MCF 10A (cell line): ENCODE measurements at places on chromosomes 5 and 9.
A peak's percentile ranks its signal among the peaks of the same experiment; 100 is the strongest.

DNA sequence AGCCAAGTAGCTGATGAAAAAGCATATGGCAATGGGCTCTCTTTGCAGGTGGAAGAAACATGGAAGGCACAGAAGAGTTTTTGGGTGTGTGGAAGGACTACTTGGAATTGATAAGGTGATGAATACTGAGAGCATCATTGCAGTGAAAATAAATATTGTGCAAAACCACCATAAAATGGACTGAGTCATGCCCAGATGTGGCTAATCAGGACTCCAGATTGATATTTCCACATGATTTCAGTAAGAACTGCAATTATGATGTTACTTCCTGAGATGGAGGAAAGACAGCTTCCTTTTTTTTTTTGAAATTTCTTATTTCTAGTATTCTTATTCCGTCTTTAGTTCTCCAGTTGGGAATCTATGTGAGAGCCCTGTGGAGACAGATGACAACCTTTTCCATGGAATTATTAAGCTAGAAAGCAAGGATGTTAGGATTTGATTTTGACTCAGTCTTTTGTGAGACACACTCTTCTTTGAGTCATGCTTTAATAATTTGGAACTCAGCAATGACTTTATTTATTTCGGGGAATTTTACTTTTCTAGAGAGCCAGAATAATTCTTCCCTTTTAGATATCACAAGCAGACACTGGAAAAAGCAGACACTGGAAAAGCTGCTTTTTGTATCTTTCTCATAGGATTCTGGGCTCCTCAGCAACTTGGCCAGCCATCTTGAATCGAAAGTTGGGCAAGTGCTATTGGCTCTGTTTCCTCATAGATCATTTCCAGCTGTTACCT lies 94.2 kb upstream of the VCAN start:
- peak; percentile 47 for DNase-seq

DNA sequence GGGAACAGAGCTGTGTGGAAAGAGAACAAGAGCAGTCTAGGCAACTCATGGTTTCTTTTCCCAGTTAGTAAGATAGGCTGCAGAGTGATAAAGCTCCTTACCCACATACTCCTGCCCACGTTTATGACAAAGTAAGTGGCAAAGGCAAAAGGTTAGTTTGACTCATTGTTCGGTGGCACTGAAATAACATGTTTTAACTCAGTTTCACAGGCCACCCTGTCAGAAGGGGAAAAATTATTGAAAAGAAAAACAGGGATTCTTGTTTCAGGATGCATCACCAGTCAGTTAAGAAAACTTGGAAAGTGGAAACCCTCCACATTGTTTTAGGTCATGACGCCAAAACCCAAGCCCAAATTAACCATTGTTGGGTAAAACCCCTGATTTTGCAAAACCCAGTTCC lies 22.3 kb upstream of the DAB2 start:
- DNase-seq: peak; percentile 8

DNA sequence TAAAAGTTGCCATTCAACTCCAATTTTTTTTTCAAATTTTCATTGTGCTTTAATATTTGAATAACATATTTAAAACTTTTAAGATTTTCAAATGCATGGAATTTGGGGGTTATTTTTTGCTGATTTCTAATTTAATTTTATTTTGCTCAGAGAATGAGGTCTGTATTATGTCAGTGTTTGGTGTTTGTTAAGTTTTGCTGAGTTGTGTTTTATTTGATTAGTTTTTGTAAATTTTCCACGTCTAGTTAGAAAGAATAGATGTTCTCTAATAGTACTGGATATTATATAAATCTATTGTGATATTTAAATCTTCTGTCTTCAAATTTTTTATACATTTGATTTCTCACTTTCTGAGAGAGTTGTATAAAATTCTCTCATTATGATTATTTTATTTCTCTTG lies 145.9 kb downstream of the MACIR start:
- no peak for DNase-seq

- DNase-seq: no peak
Observed at GRCh38 chr5:15692706-15693381, 192.9 kb downstream of the FBXL7 start.

DNA sequence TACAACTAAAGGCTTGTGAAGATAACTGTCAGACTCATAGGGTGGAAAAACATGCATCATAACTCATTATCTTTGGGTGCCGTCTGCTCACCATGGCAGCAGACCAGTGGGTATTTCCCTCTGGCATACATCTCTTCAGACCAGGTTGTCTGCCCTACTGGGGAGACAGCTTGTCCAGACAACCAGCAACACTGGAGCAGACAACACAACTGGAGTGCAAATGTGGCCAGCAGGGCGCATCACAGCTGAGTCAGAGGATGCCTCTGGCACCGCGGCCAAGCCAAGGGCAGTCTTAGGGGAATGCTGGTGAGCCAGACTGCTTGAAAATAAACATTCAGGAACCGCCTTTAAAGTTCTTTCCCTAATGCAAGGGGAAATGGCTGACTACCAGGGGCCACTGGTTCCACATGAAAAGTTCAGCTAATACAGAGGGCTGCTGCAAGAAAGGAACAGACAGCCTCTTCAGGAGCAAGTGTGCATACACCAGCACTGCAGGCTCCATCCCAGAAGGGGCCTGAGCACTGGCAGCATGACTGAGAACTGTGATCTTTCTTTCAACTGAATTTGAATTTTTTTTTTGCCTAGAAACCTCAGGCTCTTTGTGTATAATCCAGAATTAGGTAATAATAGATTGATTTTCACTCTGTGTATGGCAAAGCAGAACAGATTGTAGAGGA lies 77.3 kb downstream of the MAMDC2 start:
- peak; percentile 85 for DNase-seq

DNA sequence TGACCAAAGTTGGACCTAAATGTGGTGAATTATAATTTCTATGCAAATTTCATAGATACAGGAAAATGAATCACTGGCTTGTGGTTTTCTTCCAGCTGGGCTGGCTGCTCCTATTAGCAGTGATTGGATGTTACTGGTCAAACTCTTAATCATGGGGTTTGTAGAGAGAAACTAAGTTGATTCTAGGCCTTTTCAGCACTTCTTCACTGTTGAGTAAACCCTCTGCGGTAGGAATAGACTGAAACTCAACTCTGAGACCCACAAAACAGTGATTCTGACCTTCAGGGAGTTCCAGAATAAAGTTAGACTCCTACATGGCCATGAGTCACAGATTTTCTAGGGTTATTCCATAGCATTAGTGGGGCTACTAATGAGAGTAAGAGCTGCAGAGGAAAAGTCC lies 47.9 kb upstream of the FKTN start:
- DNase-seq: peak; percentile 36

DNA sequence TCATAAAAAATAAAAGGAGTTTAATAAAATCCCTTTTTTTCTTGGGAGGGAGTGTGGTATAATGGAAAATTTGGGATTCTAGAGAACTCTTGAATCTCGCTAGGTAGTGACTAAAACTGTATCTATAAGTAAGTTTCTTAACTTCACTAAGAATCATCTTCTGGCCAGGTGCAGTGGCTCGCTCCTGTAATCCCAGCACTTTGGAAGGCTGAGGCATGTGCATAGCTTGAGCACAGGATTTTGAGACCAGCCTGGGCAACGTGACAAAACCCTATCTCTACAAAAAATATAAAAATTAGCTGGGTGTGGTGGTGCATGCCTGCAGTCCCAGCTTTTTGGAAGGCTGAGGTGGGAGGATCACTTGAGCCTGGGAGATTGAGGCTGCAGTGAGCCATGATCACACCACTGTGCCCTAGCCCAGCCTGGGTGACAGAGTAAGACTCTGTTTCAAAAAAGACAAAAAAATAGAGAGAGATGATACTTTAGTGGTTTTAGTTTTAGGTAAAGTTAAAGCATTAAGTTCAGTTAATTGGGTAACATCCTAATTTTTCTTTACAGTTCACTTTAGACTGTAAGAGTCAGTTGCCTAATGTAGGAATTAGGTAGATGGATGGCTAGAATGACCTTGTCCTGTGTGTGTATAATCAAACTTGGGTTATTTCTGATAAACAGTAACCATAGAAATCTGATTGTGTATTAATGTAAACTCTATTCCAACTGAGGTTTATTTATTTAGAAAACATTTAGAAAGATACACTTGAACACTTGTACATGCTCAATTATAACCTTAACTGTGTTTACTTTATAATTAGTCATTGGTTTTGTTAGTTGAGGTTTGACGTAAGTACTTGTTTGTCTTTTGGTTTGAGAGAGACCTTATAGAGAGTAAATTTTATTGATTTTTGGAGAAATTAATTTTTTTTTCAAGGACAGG lies 17.8 kb downstream of the UNC13B start:
- DNase-seq: peak; percentile 7

- DNase-seq: no peak
Observed at GRCh38 chr5:145979270-145980223, 43.2 kb downstream of the SH3RF2 start.

DNA sequence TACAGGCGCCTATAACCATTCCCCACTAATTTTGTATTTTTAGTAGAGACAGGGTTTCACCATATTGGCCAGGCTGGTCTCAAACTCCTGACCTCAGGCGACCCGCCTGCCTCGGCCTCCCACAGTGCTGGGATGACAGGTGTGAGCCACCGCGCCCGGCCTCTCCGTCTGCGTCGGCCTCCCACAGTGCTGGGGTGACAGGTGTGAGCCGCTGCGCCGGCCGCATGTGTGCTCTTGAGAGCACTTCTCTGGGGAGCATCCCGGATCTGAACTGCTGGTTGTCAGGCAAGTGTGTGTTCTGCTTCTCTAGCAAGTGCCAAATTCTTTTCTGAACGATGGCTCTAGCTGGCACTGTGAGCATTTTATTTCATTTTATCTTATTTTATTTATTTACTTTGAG lies 3.7 kb upstream of the ENTPD2 start:
- no peak for DNase-seq

DNA sequence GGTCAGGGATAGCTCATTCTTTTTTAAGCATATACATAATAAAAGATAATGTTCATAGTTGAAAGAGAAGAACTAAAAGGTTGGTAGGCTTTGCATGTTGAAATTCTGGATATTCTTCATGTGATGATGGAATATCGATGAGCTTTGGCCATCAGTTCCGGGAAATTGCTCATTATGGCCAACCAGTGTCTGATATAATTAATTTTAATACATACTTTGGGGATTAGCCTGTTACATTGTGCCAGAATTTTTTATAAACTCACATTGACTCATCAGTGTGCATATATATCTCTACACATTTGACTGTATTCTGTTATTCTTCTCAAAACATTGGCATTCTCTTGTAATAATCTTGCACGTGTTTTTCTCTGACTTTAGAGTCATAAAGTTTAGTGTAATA lies 84.3 kb downstream of the NNT start:
- DNase-seq: no peak

DNA sequence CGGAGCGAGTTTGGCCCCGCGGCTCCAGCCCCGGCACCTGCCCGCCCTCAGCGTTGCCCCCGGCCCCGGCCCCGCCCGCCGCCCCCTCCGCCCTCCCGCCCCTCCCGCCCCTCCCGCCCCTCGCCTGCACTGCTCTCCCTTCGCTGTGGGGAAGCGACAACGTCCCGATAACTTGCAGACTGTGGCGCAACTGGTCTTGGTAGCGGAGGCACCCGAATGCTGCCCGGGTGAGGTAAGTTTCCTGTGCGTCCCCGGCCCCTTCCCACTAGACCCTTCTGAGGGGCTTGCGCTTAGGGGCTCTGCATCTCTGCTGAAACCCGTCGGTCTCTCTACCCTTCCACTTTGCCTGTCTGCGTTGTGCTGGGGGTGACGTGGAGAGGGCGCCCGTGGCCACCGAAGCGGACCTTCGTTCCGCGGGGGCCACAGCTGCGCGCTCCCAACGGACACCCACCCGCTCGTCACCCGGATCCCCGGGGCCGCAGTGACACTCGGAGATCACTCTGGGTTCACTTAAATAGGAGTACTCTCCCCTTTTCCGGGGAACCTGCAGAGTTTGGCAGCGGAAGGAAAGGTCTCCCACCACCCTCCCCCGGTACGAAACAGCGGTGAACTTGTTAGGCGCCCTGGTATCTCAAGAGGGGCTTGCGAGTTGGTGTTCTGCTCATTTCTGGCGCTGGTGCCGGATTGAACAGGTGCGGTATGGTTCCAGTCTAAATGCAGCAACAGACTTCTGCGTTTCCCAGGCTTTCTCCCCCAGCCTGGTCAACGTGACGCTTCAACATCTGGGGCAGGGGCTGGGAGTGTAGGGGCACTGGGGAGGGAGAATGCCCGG lies 707 bp downstream of the PIP5K1B start:
- no peak for DNase-seq

DNA sequence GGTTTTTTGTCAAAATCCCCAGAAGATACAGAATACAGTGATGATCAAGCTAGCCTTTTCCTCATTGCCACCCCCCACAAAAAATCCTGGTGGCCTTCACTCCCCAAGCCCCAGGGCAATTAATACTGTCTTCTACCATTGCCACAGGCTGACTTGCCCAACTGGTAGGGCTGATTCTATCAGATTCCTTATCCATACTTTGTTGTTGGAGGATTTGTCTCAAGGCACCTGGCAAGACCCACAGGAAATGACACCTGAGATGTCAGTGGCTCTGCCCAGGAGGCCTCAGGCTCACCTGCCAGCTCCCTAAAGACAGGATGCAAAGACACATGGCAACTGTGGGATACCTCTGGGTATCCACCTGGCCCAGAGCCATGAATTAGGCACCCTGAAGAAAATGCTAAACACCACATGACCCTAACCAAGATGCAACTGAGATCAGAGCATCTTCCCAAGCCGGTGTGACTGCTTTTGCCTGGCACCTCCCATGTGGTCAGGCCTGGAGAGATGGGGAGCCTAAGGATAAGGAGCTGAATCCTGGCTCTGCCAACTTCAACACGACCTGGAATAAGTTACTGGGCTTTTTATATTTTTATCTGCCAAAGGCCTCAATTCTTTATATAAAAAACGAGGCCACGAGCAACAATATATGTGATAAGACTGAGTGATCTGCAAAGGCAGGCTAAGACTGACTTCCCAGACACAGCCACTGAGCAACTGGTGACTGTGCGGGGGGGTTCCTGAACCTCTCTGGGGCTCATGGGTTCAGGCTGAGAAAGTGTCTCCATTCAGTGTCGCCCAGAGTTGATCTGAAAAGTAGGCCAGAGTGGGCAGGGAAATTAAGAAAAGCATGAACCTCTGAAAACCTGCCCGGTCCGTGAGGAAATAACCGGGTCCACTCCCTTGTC lies 944 bp downstream of the ATOX1 start:
- no peak for DNase-seq

DNA sequence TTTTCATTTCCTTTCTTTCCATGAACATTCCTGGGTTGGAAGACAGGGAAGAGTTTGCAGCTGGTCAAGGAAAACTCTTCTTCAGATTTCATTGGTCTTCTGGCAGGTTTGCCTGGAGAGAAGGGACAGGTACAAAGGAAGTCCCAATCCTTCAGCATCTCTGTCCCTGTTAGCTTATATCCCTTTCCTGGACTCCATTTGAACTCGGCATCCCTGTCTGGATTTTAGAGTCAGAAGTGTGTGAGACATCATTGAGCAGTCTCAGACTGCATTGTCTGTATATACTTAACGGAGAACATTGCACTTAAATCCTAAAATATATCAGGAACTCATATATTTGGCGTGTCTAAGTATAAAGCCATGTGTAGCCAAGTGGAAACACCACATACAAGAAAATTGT lies 54.9 kb downstream of the ADGRV1 start:
- no peak for DNase-seq

GRCh38 chr5:7705261-7705660 lies 145.7 kb downstream of the CFAP90 start:
- DNase-seq: no peak

GRCh38 chr9:87703636-87704276 lies 22.2 kb upstream of the CTSL start:
- DNase-seq: peak; percentile 53

- DNase-seq: no peak
Observed at GRCh38 chr5:35133186-35133585, 85.4 kb upstream of the AGXT2 start.

GRCh38 chr9:127792417-127793031 lies 6.7 kb downstream of the CDK9 start:
- DNase-seq: no peak

- no peak for DNase-seq
Observed at GRCh38 chr5:163377982-163378381, 59.4 kb upstream of the CCNG1 start.
